Activated CD4-positive, CD25-positive, alpha-beta regulatory T cell treated with anti-CD3 and anti-CD28 coated beads, Interleukin-2, amount 50 U/mL, for 72 hours (primary cell): ENCODE measurements at places on chromosomes 3 and 15.

- no peak for DNase-seq
These were observed 50.6 kb upstream of the ULK4 start for GRCh38 chr3:42012383-42012934.

GRCh38 chr3:87044409-87044808 is 53.5 kb upstream of the VGLL3 start:
- no peak for DNase-seq

DNA sequence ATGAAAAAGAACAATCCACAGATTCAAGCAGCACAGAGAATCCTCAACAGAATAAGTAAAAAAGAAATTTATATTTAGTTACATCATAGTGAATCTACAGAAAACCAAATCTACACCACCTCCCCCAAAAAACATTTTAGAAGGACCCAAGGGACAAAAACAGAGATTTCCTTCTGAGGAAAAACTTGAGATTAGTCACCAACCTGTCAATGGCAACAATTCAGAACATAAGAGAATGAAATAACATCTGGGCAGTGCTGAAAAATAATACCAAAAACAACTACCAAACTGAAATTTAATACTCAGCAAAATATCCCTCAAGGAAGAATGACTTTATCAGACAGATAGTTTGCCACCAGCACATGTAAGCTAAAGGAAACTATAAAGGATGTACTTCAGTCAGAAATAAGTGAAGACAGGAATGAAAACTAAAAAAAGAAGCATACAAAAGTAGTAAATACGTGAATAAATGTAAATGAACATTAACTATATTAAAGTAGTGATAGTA is 260.7 kb downstream of the ULK4 start:
- no peak for DNase-seq

DNA sequence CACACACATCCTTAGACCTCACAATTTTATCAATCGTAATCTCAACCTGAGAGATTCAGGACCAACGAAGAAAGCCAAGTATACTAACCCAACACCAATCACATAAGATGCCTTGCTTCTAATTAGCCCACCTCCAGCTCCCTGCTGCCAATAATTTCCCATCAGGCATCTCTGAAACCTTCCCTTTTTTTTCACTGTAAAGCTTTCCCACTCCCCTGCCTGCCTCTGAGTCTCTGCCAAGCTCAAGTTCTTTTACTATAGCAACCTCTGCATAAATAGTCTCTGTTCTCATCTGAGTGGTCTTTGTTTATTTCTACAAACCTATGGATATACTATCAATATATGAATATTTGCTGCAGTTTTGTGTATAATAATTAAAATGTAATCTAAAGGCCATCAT is 86.5 kb downstream of the PIK3CB start:
- no peak for DNase-seq

DNA sequence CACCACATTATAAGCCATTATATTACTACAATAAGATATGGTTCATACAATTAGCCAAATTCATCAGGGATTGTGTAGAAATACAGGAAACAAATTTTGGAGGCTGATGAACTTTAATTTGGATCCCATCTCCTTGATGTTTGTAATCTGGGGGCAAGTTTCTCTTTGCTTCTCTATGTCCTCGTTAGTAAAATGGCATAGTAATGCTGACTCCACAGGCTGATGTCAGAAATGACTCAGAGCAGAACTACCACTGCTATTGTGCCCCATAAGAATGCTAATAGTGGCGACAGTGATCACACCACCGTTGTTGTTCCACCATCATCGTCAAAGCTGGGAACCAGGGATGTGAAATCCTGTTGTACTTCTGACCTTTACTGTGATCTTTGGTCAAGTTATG is 722.3 kb upstream of the LMCD1 start:
- DNase-seq, result no peak
